Epithelial cell of esophagus (primary cell): ENCODE measurements at places on chromosomes 7 and 10.

GRCh38 chr7:75979759-75980429 lies 14.5 kb downstream of the TMEM120A start:
- DNase-seq = no peak

- DNase-seq = peak; percentile 75
Observed at GRCh38 chr7:39644170-39644569, 20.8 kb downstream of the RALA start.

- peak; percentile 94 for DNase-seq
Observed at GRCh38 chr7:41916450-41916927, 213.6 kb upstream of the INHBA start.

- no peak for DNase-seq
Observed at GRCh38 chr10:3067859-3068179, 471 bp downstream of the PFKP start.

DNA sequence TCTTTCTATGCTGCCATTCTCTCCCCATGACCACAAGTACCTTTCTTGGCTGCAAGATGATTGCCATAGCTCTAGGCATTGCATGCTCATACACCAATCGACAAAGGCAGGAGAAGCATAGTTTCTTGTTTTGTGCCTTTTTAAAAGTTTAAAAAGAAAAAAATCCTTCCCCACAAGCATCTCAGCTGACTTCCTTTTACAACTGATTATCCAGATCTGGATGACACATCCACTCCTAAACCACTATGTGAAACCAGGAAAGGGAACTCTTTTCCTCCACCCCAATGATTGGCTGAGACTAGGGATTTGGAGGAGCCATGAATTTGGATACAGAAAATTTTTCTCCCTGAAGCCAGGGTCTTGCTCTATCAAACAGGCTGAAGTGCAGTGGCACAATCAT lies 14.5 kb upstream of the LRRC4 start:
- no peak for DNase-seq

DNA sequence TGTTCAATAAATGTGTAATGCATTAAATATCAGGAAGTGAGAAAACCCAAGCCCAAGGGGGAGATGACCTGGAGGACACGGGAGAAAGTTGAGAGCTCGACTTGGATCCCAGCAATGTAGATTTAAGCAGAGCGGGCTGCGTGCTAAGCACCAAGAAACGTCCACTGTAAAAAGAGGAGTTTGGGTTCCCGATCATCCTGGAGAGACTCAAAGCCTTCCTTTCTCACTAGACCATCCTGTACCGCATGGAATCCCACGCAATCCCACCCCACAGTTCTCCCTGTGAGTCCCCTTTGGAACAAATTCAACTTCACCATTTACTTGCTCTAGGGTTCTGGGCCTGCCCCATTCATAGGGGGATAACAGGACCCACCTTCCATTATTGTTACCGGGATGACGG lies 2.4 kb downstream of the TRPV6 start:
- no peak for DNase-seq

DNA sequence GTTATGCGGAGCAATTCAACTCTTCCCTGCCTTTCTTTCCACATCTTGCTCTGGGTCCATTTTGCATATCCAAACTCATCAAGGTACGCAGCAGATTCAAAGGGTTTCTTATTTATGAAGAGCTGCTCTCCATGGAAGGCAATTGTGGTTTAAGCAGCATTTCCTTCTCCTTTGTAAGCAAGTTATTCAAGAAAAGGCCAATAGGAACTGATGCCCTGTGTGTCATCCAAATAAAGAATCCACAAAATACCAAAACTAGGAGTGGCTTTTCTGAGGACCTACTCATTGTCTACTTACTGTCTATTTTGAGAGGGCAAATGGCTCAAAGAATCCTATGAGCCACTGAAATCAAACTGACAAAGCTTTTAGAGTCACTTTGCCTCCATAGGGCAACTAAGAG lies 253.1 kb downstream of the PTEN start:
- DNase-seq = peak; percentile 63

- DNase-seq = no peak
Observed at GRCh38 chr10:77321838-77322237, 315.8 kb downstream of the KCNMA1 start.

DNA sequence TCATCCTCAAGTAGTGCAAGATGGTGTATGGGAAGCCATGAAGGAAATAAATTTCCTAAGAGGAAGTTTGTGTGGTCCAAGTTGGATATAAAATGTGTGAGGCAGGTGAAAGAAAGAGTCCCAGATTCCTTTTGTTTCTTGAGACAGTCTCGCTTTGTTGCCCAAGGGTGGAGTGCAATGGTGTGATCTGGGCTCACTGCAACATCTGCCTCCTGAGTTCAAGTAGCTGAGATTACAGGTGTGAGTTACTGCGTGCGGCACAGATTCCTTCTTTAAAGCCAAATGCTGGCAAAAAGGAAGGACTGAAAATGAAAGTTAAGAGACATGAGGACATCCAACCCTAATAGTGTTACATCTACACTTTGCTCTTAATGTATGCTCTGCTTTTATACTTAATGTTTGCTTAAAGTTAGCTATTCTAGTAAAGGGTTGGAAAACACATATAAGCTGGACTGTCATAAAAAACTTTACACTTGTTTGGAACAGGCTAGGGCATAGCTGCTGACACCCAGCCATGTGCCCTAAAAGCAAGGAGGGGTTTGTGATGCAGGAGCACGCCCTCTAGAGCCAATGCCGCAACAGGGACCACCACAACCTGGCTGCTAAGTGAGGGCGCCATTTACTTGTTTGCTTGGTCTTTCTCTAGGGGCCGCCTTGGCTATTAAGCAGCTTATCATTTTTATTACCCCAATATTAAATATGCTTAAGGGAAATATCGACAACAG lies 34.5 kb downstream of the CLEC2L start:
- DNase-seq = no peak

DNA sequence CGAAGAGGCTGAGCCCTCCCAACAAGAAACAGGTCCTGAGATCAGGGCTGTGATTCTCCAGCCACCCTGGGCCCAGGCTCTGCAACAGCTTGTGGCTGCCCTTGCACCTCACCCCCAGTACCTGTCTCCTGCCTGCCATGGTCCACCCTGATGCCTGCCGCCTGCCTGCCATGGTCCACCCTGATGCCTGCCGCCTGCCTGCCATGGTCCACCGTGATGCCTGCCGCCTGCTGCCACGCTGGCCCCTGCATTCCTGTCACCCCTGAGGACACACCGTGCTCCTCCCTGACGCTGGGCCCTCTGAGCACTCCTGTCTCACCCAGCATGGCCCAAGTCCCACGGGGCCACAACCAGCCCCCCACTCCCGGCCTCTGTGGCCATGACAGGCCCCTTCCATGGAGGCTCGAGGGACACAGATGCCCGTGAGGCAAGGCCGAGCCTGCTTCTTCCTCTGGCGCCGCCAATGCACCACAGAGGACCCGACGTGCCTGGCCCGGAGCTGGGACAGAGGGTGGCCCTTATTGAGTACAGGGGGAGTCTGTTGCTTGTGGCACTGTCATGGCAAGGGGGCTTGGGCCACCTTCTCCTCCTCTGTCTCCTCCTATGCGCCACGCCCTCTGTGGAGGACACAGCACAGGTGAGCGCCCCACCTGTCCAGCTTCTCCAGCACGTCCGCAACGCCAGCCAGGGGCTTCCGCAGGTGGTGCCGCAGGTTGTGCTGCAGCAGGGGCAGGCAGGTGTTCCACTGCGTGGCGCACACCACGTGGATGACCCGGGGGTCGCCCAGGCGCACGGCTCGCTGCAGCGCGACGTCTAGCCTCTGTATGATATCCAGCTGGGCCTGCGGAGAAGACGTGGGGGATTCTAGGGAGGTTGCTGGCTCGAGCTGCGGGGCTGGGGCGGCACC lies 18.1 kb downstream of the CFAP46 start:
- DNase-seq = no peak

DNA sequence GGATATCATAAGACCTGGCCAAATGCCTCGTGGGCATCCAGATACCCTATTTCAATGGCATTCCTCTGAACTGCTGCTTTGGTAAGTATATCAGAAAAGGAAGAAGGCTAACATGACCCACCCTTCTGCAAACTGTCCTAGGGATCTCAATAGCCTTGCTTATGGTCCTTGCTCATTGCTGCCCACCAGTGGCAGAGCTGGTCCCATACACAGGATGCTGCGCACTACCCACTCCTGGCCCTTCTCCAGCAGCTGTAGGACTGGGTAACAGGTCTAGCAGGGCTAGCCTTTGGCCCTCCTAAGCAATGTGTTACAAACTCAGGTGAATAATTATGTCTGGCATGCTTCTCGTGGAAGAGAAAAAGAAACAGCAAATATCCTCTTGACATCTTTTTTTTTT lies 72.5 kb downstream of the C10orf90 start:
- DNase-seq = peak; percentile 56

DNA sequence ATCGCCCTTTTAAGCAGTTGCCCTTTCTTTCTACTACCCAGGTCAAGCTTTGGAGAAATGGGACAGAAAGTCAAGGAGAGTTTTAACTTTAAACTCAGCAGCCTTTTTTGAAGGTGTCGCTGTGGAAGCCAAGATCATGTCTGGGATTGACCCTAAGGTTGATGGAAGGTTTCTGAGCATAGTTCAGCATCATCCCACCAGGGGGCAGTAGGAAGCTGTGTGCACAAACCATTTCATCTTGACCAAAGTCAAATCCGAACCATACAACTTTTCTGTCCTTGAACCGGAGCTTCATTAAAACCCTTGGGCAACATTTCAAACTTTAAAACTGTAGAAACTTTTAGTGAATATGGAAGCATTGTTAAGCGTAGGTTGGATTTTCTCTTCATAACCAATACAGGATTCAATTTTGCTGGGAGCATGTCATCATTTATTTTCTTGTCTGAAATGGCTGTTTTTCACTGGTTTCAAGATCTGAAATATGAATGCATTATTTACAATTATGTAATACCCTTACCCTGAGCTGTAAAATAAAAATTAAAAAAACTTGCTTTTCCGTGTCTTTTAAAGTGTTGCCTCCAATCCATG lies 214.4 kb upstream of the KIAA1217 start:
- DNase-seq = peak; percentile 67

DNA sequence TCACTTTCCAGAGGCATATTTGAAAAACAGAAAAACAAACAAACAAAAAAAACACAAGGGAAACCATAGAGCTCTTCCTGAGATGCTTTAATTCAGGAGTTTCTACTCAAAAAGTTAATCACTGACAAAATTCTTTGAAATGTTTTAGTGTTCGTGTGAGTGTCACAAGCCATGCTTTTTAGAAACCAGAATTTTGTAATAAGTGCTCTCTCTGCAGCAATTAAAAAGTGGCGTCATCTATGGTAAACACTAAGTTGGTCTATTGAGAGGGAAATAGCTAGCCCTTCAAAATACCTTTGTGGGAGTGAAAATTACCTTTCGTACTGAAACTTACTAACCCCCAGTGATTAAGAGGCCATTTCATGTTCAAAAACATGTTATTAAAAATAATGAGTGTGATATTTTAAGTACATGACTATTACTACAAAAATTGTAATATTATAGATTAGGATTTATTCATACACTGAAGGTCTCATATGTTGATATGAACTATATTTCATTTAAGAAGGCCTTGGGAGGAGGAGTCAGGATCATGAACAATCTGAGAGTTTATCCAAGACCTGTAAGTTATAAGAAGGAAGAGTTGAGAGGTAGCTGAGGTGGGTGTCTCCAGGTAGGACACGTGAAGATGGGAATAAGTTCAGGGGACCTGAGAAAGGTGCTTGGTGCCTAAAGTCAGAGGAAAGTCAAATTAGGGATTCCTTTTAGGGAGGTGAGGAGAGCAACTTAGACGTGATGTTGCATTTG lies 94.6 kb downstream of the PPP1R9A start:
- DNase-seq = no peak

GRCh38 chr7:111987115-111987826 lies 218.9 kb downstream of the DOCK4 start:
- peak; percentile 53 for DNase-seq

DNA sequence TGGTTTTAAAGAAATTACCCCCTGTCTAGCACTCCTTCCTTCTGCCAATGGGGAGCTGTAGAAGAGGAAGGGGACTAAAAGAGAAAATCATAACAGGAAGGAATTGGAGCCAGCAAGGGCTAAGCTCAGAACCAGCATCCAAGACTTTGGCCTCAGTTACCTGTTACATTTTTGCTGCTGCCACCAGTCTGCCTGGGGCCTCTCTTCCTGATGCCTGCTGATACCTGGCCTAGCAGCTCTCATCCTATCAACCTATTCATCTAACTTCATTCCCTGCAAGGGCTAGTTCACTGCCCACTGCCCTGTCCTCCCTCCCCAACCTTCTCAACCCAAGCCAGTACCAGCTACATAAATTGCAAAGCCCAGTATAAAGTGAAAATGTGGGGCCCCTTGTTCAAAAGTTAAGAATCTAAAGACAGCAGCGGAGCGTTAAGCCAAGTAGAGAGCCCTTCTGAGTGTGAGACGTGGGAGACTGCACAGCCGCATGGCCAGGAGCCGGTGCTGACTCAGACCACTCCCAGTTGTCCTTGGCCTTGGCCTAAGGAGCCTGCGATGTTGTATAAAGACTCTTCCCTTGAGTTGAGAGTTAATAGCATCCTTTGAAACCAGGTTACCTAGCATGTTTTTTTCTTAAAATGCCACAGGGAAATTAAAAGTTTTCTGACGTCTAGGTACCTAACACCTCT lies 13.2 kb upstream of the AOC1 start:
- no peak for DNase-seq

DNA sequence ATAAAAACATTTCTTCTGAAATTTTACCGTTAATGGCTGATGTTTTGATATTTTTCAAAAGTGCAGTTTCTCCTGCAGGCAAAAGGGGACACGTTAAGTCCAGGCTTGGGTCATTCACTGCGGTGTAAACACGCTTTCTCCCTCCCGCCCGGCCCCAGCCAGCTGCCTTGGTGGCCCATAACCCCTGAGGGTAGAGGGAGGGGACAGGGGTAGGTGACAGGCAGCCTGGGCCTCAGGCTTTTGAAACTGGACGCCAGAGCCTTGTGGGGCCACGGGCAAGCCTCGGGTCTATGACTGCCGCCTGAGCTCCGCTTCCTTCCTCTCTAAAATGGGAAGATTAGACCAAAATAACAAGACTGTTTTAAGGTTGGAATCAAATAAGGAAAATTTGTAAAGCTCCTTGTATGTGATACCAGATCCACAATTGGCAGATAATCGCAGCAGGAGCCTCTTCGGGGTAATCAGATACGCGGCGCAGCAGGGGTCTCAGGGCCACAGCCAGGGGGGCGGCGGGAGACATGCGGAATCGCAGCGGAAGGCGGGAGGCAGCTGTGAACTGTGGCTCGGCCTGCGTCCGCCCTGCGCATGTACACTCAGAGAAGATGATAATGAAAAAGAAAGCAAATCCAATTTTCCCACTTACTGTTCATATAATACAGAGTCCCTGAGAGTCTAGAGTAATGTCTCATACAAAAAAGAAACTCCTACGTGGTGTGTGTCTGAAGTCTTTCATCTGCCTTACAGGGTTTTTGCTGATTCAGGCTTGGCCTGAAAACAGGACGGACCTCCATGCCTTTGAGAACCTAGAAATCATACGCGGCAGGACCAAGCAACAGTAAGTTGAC lies 138.3 kb downstream of the EGFR start:
- DNase-seq = no peak

- no peak for DNase-seq
Observed at GRCh38 chr7:148275359-148275890, 315.1 kb upstream of the C7orf33 start.

- peak; percentile 51 for DNase-seq
Observed at GRCh38 chr10:51860257-51860656, 160.9 kb upstream of the CSTF2T start.
